ENCODE measurements at places on chromosomes 4 and X. TPM values are rescaled to one million over a fixed set of nuclear protein-coding genes. Genes with fewer than 3 reads are reported as not detected.

- DNase-seq: no peak
Observed at GRCh38 chrX:30364229-30364628, 55.0 kb upstream of the NR0B1 start.

- DNase-seq: no peak
Observed at GRCh38 chr4:183012879-183013729, 86.0 kb upstream of the WWC2 start.

GRCh38 chr4:158161551-158162354, 11.1 kb downstream of the GASK1B start:
- no peak for DNase-seq

The CCDC110 gene
- total RNA-seq: 2.0 TPM

DNA sequence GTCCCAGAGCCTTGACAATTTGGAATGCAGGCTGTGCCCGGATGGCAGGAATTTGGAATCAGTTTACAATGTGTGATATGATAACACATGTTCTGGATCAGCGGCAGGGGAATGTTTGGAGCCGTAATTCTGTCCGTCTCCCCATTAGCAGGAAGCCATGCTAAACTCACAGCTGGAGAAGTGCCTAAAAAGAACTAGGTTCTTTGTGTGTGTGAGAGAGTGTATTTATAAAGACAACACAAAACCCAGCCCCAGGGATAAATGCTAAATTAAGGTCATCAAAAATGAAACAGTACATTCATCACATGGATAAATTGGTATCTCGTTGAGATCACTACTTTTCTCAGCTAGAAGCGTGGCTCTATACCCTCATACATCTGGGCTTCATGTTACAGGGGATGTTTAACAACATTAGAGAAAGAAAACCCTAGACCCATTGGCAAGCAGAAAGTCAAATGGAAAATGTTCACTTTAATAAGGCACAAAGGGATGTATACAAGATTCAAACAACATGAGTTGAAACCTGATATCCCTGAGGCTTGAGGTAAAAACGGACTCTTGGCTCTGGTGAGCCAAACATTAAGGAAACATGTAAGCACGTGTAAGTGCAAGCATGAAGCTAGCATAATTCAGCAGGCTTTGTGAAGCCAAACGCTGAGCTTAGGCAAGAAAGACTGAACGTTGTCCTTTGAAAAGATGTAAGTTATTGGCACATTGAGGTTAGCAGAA, 18.0 kb upstream of the TMEM131L start:
- DNase-seq: no peak

DNA sequence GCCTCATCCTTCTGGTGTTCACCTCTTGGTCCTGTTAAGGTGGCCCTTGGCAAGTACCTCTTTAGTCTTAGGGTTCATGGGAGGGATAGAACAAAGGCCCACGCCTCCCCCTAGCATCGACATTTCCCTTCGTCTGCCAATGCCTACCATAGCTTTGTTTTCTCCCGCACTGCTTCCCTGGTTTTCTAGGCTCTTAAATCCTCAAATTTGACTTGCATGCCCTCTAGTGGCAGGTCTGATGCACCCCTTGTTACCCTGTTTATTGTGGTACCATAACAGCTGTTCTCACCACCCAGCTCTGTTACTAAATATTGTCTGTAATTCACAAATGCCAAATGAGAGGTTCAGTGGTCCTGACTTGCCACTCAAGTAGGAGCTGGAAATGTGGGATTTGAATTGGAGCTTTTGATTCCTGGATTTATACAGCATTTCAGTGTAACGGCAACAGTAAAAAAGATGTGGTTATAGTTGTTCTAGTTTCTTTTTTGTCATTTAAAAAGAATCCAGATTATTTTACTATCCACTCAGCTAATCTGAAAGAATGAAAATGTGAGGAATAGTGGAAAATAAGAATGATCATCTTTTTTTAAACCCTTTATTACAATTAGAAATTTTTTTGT, 100.1 kb downstream of the REPS2 start:
- peak; percentile 44 for DNase-seq
